ENCODE measurements at places on chromosomes 11 and 22.

DNA sequence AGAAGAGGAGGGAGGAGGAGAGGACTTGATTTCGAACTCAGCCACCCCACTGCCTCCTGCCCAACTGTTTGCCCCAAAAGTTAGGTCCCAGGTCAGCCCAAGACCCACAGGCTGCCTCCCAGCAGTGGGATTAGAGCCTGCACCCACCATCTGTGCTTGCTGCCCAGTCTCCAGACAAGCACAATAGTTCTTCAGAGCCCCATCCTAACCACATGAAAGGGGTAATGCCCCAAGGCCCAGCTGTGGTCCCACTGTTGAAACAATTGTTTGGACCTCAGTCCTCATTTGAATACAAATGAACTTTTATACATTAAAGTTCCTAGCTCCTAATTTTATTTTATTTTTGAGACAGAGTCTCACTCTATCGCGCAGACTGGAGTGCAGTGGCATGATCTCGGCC is 5.4 kb upstream of the VPS51 start:
- DNase-seq = no peak

GRCh38 chr22:39148727-39149535 is 3.5 kb downstream of the CBX7 start:
- peak; percentile 80 for DNase-seq

DNA sequence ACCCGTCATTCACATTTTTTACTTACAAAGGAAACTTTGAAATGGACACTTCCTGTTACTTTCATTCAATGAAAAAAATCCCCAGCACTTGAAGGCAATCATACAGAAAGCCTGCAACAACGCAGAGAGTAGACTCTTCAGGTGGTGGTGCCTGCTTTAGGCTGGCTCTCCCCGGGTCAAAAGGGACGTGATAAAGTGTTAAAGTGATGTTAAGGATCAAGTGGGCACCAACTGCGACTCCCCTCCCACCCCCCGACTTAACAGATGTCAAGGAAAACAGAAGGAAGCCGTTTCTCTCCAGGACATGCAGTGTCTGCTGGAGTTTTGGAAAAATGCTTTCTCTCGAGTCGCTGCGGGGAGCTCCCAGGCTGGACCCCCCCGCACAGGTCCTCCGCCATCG is 414 bp upstream of the PNPLA3 start:
- DNase-seq = peak; percentile 18

DNA sequence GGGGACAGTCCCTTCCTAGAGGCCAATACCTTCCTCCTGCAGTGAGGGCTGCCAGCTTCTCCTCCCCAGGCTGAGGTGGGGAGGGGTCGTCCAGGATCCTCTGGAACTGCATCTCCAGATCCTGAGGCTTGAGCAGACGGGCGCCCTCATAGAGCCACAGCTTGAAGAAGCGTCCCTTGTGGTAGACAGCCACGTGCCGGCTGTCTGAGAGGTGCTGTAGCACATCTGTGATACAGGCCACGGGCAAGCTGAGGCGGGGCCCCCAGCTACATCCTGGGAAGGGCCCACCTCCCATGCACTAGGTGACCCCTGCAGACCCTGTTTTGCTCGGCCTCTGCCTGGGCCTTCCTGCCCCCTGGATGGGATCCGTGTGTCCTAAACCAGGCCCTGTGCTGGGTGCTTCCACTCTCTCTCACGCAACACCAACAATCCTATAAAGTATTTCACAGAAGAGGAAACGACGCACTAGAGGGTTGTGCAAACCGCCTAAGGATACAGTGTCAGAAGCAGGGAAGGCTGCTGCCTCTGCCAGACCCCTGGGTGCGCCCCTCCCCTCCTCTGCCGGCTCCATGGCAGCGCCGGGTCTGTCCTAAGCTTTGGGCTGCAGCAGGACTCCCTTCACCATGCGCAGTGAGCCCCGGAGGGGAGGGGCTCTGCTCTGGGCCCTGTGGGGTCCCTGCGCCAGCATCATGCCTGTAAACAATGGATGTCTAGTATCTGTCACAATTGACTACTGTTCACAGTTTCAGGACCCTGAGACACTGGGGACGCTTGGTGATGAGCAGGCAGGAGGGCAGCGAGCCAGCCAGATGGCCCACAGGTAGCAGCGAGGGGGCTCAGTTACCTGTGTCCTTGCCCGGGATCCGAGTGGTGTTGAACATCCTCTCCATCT is 4.5 kb downstream of the CPT1B start:
- DNase-seq = no peak

DNA sequence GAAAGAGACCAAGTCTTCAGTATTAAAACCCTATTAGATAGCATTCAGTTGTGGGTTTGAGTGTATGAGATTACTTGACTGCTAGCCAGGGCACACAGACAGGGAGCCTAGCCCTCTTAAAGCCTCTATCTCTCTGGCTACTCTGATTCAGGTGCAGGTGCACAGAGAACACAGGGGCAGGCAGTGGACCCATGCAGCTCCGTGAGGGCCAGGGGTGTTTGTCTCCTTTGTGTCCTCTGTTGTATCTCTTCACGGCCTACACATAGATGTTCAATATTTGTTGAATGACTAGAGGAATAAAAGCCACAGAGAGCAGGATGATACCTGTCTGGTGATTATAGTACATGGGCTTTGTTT is 21.5 kb upstream of the AIFM3 start:
- DNase-seq = no peak

- DNase-seq = no peak
Measured at GRCh38 chr11:134362192-134362901, 30.6 kb downstream of the GLB1L2 start.

DNA sequence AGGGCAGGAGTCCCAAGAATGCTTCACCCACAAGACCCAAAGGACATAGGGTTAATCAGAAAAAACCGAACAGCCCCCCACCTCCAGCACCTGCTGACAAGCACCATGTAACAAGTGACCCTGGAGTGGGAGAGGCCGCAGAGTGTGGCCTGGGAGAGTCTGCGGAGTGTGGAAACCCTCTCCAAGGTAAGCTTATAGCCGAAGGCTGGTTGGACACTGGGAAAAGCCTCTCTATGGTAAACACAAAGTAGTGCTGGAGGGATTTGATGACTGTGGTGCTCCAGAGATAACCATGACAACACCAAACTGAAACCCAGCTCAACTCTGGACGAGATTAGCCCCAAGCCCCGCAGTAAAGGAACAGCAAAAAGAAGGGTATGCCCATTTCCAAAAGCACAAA is 19.2 kb downstream of the ASCL2 start:
- DNase-seq = no peak

GRCh38 chr22:49825436-49825835 is 2.2 kb downstream of the BRD1 start:
- DNase-seq = no peak

GRCh38 chr11:107731941-107732688 is 20.3 kb upstream of the SLN start:
- no peak for DNase-seq

DNA sequence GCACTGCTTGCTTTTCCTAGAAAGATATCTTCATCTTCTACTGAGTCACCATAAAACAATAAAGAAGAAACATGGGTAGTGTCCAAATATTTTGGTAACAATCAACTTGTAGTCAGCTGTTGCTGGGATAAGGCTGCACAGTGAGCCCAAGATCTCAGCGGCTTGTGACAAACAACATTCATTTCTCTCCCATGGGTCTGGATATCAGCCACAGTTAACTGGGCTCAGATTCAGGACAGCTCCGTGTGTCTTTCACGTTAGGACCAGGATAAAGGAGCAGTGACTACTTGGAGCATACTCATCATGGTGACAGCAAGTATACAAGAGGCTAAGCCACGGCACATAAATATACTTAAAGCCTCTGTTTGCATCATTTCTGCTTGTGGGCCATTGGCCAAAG is 27.9 kb upstream of the GRK3 start:
- DNase-seq = no peak

- no peak for DNase-seq
Measured at GRCh38 chr11:73158356-73159051, 16.4 kb upstream of the FCHSD2 start.

DNA sequence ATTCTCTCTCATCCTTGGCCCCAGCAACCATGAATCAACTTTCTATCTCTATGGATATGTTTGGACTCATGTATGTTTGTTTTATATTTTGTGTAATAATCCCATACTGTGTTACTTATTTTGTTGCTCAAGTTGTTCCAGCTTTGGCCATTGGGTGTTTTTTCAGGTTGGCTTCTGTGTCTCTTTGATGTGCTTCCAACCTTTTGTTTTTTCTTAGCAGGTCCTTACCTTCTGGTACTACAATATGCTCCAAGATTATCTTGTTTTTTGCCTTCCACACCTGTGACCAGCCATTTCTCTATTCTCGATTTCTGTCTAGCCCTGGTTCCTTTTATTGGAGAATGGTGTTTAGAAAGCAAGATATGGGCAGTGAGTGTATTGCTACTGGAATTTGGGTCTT is 14.2 kb downstream of the GVQW3 start:
- no peak for DNase-seq

- no peak for DNase-seq
Measured at GRCh38 chr11:28767574-28767973, 659.4 kb downstream of the METTL15 start.

- no peak for DNase-seq
Measured at GRCh38 chr22:41914611-41915034, 251 bp downstream of the SHISA8 start.

- DNase-seq = no peak
Measured at GRCh38 chr11:96869207-96869606, 479.4 kb downstream of the JRKL start.

DNA sequence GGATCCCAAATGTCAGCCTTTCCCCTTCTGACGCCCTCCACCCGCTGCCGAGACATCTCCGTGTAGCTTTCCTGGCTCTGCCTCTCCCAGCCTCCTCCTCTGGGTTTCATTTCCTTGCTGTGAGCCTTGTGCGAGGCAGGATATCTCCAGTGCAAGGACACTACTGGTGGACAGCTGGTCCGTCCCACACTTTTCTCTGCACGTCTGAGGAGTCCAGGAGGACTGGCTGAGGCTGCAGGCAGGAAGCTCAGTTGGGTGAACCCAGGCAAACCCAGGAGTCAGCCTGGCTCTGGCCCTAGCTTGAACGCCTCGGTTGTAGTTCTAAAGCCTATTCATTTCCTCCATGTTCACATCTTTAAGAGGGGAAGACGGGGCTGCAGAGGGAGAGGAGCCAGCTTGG is 145.5 kb downstream of the ST3GAL4 start:
- no peak for DNase-seq

GRCh38 chr11:115188188-115188897 is 315.9 kb downstream of the CADM1 start:
- DNase-seq = no peak

DNA sequence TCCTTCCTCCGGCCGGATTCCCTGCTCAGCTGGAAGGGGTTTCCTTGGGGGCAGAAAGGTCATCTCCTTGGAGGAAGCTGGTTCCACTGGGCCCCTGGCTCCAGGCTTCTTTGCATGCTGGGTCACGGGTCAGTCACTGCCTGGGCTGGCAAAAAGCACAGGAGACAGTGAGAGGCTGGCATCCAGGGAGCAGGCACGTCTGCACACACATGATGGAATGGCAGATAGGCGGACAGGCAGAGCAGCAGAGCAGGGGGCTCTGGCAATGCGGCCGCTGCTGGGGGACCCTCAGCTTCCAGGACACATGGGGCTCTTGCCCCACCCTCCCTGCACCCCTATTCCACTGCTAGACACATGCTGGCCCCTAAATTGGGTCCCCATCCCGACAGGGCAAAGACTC is 40.4 kb downstream of the C11orf58 start:
- DNase-seq = no peak

GRCh38 chr11:10623797-10624761 is 55.6 kb upstream of the LYVE1 start:
- no peak for DNase-seq

DNA sequence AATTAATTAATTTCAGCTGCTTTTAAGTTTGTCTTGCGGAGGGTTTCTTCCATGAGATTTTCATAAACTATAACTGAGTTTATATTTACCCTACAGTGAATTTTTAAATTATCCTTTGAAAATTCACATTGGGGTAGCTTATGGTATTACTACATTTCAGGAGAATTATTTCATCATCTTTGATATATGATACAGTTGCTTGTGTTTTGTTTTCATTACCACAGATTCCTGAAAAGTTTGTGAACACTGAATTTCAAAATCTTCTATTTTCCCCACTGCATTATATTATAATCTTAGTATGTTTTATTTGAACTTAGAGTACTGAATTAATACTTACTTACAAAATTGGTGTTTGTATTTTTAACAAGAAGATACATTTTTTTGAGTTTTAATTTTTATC is 24.4 kb downstream of the METTL15 start:
- no peak for DNase-seq

DNA sequence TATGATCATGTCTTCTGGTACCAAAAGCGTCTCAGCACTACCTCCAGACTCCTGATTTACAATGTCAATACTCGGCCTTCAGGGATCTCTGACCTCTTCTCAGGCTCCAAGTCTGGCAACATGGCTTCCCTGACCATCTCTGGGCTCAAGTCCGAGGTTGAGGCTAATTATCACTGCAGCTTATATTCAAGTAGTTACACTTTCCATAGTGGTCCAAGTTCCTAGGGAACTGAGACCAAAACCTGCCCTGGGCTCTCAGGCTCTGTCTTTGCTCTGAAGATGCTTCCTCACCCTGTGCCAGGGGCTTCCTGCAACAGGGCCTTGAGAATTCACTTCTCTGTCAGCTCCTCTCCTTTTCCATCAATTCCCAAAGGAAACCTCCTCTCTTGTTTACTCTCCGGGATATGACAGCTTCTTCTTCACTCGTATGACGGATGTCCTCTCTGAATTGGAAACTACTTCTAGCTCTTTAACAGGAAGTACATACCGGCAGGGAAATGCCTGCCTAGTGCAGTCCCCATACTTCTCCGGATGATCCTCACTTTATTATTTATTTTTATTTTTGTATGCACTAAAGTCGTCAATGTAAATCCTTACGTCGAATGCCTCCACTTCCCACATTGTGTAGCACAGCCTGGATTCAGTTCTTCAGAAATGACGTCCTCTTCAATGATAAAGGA is 29.6 kb upstream of the PRAME start:
- DNase-seq = no peak

DNA sequence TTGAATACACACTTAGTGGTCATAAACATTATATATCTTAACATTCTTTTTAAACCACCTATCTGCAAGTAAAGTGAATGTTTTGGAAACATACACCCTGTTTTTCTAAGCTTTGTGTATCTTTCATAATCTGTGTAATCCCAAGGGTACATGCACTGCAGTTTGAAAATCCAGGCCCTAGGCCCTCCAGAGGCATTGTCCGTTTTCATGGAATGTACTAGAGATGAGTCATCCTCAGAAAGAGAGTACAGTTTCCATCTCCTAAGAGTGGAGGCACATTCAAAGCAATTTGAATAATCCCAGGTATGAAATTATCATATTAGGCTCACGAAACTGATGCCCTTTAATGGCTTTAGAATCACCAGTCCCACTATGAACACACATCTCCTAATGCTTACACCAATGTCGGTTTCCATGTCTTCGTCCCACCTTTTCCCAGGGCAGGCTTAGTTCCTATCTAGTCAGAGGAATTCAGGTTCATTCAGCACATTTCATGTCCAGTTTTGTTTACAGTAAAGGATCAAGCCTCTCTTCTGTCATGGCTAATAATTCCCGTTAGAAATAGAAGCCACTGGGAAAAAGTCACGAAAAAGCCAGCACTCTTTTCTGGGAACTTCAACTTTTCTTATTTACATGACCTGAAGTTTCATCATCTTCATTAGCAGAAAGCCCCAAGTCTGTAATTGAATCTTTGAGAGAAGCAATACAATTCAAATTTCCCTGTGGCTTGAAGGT is 39.5 kb upstream of the CD44 start:
- DNase-seq = no peak

- DNase-seq = no peak
Measured at GRCh38 chr11:72627594-72628281, 46.5 kb downstream of the PDE2A start.

- no peak for DNase-seq
Measured at GRCh38 chr11:17985517-17985916, 27.3 kb downstream of the SERGEF start.

All from activated naive CD4-positive, alpha-beta T cell treated with anti-CD3 and anti-CD28 coated beads for 36 hours (primary cell).